Epithelial cell of proximal tubule (primary cell): ENCODE measurements at places on chromosomes 1 and 21. TPM values are rescaled to one million over a fixed set of nuclear protein-coding genes. Genes with fewer than 3 reads are reported as not detected.

GRCh38 chr1:233790662-233791371 is 113.7 kb upstream of the SLC35F3 start:
- peak; percentile 23 for DNase-seq

LHX8 gene
- total RNA-seq, result not detected in 2 replicates

- DNase-seq, result no peak
Observed at GRCh38 chr1:188043536-188044245, 1214.9 kb downstream of the PLA2G4A start.

ST6GALNAC5 gene
- 1.3 and 1.4 TPM in 2 replicates for total RNA-seq

DNA sequence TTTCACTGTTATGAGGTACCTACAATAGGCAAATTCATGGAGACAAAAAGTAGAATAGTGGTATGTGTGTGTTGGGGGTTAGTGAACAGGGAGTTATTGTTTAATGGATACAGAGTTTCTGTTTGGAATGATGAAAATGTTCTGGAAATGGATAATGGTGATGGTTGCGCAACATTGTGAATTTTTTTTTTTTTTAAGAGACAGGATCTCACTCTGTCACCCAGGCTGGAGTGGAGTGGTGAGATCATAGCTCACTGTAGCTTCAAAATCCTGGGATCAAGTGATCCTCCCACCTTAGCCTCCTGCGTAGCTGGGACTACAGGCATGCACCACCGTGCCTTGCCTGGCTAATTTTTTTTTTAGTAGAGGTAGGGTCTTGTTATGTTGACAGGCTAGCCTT is 34.5 kb upstream of the TRABD2B start:
- DNase-seq, result peak; percentile 66

DNA sequence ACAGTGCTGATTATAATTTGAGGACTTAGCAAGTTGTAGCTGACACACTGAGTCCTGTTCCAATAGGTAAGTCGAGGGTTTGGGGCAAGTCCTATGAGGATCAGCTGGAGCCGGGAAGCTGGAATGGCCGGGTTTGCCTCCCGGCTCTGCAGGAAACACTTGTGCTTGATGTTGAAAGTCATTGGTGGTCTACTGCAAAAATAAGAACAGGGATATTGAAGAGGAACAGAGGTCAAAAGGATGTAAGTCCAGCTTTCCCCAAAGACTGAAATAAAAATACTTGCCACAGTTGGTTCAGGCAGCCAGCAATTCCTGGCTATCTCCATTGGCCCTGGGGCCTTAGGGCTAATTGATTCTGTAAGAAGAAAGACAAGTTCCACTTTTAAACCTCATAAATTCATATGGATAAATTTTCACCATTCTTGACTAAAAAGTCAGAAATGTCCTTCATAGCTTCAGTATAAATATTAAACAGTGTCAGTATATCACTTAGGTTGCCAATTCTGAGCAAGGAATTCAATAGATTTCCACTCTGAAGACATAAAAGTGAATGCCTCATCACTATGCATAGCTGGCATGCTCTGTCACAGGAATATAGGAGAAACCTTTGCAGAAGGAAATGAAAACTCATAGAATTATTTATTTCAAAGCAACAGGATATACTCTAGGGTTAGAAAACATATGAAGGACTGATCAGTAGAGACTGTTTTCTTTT is 165.2 kb downstream of the AK5 start:
- no peak for DNase-seq

- no peak for DNase-seq
Observed at GRCh38 chr1:64537942-64538341, 68.0 kb downstream of the CACHD1 start.

DNA sequence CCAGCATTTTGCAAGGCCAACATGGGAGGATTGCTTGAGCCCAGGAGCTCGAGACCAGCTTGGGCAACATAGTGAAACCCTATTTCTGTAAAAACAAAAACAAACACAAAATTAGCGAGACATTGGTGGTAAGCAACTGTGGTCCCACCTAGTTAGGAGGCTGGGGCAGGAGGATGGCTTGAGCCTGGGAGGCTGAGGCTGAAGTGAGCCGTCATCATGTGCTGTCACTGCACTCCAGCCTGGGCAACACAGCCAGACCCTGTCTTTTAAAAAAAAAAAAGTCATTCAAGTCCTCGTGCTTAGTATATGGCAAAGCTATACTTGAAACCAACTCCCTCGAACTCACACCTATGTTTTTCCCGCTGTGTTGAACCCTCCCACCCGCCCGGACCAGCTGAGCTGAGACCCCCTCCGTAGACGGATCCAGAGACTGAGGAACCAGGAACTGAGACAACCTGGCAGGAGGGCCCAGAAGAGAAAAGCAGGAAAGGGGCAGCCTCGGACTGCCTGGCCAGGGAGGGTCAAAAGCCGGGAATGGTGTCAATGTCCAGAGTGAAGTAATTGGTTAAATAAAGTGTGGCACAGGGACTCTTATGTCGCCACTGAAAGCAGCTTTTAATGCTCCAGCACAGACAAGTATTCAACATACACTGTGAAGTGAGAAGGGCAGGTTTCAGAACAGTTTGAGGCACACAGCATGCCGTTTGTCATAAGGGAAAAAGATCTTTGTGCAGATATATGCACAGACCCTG is 32.8 kb upstream of the CASZ1 start:
- DNase-seq, result no peak
